ENCODE measurements at places on chromosomes 16 and 17.

- DNase-seq = no peak
These were observed 13.7 kb downstream of the CAMKK1 start for GRCh38 chr17:3879186-3879585.

DNA sequence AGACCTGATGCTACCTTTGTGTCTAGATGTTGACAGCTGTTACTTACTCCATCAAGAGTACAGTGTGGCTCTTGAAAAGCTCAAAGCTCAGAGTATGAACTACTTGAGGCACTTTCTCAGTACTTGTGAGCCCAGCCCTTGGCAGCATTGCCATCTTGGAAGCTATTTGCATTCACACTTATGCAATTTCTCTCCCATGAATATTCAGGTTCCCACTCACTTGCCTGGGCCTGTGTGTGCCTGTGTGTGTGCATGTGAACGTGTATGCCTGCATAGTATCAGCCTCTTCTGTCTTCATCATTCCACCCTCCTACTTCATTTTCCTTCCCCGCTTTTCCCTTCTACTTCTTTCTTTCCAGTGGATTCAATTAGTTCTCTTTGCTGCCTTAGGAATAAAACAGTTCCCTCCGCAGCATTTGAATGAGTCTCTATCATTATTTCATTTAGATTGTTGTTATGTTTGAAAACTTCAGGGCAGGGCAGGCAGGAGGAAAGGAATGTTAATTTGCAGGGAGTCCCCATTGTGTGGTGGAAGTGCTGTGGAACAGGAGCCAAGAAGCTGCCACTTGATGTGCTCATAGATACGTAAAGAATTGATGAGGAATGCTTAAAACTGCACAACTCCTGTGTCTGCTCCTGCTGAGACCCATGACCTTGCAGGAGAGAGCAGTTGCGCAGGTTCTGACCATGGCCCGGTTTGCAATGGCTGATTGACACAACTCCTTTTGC is 58.9 kb downstream of the HS3ST4 start:
- no peak for DNase-seq

DNA sequence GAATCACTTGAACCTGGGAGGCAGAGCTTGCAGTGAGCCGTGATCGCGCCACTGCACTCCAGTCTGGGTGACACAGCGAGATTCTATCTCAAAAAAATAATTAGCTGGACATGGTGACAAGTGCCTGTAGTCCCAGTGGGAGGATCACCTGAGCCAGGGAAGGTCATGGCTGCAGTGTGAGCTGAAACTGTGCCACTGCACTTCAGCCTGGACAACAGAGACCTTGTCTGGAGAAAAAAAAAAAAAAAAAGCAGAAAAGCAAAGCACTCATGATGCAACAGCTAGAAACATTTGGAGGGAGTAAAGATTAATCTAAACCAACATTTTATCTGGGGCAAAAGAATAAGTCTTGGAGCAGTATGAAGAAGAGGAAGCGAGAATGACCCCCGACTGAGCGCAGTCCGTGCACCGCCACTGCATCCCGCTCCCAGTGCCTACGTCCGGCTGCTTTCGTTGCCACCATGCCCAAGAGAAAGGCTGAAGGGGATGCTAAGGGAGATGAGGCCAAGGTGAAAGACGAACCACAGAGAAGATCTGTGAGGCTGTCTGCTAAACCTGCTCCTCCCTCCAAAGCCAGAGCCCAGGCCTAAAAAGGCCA is 8.2 kb downstream of the PRPSAP1 start:
- no peak for DNase-seq

DNA sequence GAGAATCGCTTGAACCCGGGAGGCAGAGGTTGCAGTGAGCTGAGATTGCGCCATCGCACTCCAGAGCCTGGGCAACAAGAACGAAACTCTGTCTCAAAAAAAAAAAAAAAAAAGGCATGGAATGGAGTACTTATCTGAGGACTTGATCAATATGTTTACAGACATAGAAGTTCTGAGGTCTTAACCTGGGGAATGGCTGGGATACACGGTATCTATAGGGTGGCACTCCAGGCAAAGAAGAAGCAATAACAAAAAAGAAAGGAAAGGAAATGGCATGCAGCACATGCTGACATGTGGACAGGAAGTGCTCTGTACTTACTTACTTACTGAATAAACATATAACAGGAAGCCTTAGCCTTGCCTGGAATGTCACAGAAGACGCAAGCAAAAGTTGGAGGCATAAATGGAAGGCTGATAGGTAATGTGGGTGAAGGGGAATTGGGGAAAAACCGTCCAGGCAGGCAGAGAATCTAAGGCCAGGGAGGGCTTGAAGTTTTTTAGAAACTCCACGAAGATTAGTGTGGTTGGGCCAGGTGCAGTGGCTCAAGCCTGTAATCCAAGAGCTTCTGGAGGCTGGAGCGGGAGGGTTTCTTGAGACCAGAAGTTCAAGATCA is 10.1 kb upstream of the SPOP start:
- DNase-seq = no peak

GRCh38 chr16:8861563-8862308 is 7.1 kb downstream of the CARHSP1 start:
- DNase-seq = no peak

DNA sequence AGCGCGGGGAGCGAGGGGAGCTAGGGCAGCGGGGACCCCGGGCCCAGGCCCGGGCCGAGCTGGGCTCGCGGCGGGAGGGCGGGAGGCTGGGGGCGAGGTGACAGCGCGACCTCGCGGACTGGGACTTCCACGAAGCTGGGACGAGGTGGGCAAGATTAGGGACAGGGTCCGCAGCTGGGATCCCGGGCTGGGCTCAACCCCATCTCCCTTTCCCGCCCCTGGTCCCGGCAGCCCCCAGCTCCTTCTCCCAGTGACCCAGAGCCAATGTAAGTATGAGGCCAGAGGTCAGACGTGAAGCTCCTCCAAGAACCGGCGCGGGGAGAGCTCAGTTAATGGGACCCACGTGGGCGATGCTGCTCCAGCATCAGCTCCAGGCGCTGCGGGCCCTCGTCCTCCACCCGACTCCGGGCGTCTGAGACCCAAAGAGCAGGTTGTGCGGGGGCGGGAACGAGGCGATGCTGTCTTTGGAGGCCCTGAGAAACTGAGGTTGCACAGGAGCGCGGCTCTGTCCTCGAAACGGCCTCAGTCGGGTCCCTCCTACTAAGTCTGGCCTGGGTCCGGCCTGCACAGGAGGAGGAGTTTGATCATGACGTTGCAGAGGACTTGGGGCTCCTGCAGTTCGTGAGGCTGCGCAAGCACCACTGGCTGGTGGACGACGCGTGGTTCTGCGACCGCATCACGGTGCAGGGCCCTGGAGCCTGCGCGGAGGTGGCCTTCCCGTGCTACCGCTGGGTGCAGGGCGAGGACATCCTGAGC is 585 bp downstream of the ALOX12 start:
- no peak for DNase-seq

DNA sequence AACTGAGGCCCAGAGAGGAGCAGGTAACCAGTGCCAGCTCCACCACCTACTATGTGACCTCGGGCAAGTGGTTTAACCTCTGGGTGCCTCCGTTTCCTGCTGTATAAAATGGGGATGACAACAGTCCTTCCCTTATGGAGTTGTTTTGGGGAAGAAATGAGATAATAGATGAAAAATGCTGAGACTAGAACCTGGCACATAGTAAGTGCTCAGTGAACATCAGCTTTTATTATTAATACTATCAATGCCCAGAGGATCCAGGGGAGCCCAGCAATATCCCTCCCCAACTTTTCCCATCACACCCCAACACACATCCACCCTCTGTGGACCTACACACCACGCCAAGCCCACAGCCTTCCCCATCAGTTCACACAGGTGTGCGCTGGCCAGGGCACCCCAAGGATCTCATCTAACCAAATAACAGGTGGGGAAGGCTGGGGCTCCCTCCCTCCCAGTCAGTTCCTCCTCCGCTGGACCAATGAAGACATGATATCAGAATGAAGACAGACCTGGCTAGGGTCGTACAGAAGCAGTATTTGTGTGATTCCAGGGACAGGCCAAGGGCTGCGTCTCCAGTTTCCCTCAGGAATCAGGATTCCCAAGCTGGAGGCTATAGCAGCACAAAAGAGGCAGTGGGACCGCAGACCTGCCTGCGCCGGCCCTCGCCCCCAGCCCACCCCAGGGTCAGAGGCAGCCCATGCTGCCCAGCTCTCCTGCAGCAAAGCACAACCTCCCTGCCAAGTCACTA is 1.8 kb downstream of the ATP2A3 start:
- DNase-seq = no peak

DNA sequence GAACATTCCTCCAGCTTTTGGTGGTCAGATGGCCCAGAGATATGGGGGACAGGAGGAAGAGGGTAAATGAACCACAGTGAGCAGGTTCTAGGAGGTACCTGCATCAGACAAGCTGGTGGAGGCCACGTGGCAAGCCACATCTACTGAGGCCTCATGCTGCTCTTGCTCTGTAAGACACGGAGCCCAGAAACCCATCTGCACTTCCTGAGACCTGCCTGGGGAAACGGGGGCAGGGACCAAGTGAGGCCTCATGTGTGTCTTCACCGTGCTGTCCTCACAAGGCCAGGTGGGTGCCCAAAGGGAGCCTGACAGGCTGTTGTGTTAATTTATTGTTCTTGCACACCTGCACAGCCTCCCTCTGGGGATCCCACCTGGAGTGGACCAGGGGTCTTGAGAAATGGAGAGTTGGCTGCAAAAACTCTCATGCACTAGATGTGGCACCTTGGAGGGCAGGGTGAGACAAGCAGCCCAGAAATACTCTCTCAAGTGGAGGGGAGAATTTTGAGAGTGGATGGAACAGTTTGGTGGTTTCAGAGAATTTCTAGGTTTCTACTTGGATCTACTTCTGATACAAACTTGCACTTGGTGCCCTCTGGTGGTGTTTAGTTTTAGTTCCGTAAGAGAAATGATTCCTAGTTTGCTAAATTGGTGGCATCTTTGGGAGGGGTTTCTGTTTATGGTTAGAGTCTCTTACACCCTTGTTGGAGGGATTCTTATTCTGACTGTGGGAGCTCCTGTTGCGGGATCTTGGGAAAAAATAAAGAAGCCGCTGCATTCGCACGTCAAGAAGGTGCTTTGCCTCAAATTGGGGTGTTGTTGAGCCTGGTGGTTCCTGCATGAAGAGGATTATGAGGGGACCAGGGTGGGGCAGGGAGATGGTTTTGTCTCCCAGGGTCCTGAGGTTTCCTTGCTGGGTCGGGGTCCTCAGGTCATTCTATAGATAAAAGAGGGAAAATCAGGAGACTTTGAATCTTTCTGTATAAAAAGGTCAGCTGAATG is 47.5 kb downstream of the SLC6A2 start:
- DNase-seq = no peak

DNA sequence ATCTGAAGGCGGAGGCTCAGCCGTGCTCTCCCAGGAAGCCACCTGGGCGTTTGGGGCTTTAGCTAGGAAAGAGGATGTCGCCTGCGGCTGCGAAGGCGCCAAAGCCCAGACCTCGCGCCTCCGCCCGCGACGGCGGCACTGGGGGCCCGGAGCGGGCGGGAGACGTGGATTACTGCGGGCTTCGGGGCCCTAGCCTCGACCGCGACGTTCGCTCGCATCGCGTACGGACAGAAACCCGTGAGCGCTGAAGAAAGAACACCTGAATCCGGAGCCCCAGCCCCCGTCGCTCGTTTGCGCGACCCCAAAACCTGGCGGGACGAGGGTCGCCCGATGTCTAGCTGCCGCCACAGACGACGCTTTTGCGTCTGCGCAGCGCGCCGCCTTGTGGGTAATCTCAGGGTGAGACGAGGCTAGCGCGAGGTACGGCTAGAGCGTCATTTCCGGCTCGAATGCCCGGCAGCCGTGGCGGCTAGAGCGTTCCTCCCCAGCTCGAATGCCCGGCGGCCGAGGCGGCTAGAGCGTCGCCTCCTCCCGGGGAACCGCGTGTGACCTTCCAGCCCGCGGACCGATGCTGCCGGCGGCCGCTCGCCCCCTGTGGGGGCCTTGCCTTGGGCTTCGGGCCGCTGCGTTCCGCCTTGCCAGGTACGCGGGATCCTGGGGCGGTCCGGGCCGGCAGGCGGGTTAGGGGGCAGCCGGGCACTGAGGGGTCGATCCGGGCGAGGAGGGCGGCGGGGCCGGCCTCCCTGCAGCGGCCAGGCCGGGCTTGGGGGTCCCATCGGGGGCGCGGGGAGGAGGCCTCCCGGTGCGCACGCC is at the start of gene MRPL12:
TSS of gene MRPL12 (plus strand) at position 434 of the 813 bp plus-strand sequence. CDS start at position 569, 135 bp downstream.
- peak; percentile 55 for DNase-seq

DNA sequence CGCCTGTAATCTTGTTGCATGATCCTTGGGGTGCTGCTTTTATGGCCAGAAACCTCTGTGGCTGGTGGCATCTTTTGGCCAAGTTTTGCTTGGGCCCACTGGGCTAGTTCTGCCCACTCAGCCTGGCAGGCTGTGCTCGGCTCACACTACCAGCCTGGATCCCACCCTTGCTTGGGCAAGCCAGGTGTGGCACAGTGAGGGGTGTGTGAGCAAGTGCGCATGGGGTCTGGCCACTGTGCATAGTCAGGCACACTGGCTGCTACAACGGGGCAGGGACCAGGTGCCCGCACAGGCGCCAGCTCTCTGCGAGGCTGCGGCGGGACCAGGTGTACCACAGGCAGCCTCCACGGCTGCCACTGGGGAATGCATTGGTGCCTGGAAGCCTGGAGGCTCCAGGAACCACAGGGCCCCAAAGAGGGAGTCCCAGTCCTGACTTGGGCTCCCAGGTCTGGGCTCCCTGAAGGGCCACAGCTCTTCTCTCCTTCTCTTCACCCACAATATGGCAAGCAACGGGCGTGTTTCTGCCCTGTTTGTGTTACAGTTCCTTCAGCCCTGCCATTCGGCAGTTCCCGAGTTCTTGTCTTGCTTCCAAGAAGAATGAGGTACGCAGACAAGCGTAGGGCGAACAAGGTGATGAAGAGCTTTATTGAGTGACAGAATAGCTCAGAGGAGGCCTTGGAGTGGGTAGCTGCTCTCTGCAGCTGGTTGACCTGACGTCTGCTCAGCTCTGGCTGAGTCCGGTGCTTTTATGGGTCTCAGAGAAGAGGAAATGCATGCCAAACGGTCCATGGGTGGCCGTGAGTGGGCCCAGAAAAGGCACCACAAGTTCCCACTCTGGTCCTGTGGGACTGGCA is 26.7 kb upstream of the PRM1 start:
- DNase-seq = no peak

- no peak for DNase-seq
These were observed 40.8 kb downstream of the MRM1 start for GRCh38 chr17:36641877-36642845.

DNA sequence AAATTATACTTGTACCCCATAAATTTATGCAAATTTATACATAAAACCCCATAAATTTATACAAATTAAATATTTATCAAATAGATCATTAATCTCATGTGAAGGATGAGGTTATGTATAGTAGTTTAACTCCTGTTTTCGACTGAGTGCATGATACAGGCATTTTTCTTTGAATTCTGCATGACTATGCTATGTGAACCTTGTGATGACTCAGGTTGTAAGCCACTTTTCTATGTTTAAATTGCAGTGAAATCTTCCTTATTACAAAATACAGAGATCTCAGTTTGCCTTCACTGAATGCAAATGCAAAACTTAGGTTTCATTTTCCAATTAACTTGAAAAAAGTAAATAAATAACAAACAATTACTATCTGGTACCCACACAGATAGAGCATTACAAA is 843.7 kb downstream of the CDH11 start:
- DNase-seq = no peak

- no peak for DNase-seq
These were observed 110.3 kb downstream of the STX8 start for GRCh38 chr17:9465210-9465921.

- DNase-seq = no peak
These were observed 180.0 kb downstream of the BCAS3 start for GRCh38 chr17:60857556-60858080.
